ENCODE measurements at places on chromosomes 2 and 18.

- no peak for DNase-seq
These were observed 731.5 kb downstream of the LRP1B start for GRCh38 chr2:141399270-141399669.

DNA sequence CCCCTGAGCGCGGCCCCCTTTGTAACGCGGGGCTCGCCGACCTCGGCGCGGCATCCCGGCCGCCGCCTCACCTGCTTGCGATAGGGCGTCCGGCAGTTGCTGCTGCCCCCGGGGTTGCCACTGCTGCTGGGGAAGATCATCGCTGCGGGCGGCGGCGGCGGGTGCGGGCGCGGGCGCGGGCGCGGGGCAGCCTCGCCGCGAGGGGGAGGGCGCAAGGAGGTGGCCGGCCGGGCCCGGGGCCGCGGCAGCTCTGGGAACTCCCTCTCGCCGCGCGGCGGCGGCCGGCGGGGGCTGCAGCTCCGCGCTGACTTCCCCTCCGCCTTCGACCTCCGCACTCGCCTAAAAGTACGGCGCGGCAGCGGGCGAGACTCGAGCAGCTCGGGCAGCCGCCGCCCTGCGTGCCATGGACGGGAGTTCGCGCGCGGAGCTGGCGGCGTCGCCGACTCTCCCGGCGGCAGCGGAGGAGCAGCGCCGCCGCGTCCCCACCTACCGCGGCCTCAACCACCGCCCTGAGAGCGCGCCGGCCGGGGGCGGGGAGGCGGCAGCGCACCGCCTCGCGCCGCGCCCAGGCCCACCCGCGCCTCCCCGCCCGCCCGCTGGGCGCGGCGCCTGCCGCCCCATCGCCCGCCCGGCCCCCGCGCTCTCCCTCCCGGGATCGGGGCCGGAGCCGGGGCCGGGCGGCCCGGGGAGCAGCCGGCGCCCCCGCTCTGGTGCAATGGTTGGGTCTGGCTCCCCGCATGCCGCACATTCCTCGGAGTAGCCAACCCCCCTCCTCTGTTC lies 86.0 kb downstream of the RBMS1 start:
- DNase-seq, result peak; percentile 25

DNA sequence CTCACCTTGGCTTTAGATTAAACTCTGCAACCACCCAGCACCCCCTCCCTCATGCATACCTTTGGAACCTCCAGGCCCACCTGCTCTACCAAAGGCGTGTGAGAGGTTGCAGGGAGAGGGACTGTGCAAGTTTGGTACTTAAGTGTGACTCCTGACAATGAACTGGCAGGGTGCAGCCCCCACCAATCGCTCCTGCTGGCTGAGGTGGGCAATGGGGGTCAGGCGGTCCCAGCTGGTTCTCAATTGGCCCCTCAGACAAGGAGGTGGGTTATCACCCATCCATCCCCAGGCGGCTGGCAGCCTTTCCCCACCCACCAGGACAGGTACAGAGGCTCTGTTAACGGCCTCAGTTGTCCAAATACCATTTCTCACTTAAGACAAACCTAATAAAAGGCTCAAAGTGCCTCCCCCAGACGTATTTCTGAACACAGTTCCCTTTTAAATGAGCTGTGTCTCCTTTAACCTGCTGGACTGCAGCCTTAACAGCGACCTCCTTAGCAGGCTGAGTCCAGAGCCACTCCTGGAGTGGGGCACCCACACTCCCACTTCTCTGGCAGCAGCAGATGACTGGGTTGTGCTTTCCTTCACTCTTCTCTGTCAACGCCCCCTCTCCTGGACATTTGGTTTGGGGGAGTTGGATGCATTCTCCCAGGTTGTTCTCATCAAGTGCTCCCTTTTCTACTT lies 169.2 kb upstream of the SMAD2 start:
- DNase-seq, result no peak

GRCh38 chr18:2515908-2516625 lies 55.2 kb downstream of the METTL4 start:
- DNase-seq, result no peak

- DNase-seq, result no peak
These were observed 3.6 kb downstream of the ALPI start for GRCh38 chr2:232459419-232460035.

- DNase-seq, result peak; percentile 59
These were observed 35.5 kb upstream of the CTDP1 start for GRCh38 chr18:79644006-79644665.

GRCh38 chr2:150584081-150584480 lies 96.6 kb upstream of the RND3 start:
- no peak for DNase-seq

DNA sequence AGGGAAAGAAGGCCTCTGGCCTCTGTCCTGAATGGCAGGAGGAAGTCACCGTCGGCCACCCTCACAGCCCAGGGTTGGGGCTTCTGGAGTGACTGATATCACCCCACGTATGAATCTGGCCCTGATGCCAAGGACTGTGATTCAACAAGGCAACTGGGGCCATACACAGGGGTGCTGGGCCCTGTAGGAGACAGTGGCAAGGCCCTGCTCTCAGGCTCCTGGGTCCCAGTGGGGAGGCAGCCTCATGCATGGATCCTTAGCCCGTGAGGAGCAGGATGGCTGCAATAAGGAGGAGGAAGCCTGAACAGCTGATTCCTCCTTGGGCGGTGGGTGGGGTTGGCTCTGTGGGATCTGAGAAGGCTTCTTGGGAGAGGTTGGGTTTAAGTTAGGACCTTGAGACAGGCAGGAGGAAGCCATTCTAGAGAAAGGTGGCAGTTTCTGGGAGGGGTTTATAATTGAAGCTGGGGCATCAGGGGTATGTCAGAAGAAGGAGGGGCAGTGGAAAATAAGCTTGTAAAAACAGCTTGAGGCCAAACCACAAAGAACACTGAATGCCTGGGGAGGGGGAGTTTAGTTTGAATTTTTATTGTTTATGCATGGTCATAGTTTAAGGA lies 42.8 kb upstream of the LAPTM4A start:
- no peak for DNase-seq

- no peak for DNase-seq
These were observed 8.6 kb upstream of the YES1 start for GRCh38 chr18:820591-821165.

DNA sequence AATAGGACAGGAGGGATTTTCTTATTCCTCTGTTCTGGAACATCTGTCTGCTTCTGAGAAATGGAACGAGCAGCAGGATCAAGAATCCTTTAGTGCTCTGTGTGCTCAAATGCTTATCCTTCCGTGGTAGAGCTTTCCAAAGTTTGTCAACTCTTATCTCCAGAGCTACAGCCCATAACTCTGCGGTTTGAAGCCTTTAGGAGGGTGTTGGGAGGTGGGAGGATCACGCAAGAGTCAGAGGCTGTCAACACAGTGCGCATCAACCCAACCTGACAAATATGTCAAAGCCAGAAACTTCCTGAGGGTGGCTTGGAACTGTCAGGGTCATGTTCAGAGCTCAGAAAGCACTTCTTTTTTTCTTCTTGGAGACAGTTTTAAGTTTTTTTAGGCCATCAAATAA lies 95.9 kb downstream of the CRIM1 start:
- DNase-seq, result no peak

- no peak for DNase-seq
These were observed 128.4 kb downstream of the TTC27 start for GRCh38 chr2:32756074-32756727.

DNA sequence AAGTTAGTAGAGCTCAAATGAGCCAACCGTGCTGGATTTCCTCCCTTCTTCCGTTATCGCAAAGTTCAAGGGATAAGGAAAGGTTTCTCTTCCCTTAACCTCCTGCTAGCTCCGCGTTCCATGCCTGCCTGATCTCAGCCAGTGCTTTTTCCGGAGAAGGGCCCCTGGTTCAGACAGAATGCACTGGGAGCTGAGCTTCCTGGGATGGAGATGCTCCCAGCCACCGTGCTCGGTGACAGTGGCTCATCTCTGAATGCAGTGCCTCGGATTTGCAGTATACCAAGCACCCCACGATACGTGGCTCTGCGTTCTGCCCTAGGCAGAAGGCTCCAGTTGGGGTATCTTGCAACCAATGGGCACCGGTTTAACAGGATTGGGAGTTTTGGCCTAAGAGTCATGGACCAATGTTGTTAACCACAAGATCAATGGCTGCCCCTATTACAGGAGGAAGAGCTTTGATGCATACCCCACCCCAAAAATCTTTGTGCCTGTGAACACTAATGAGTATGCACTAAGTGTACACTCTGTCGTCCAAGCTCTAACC lies 876 bp downstream of the CNTNAP5 start:
- DNase-seq, result peak; percentile 9

- no peak for DNase-seq
These were observed 80.8 kb downstream of the TCF7L1 start for GRCh38 chr2:85213901-85214512.

DNA sequence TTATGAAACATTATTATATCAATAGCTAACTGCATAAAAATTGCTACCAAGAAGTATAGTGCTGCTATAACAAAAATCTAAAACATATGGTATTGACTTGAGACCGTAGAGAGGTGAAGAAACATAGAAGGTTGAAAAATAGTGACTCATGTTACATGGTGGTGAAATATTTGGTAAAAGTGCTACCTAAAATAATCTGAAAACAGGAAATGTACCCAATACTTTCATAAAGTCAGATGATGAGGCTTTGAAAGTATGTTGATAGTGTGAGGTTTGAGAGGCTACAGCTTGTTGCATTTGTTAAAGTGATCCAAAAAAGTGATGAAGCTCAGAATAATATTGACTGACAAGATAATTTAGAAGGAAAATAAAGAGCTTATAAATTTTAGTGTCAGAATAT lies 718.7 kb upstream of the SLC8A1 start:
- DNase-seq, result no peak

GRCh38 chr2:24628746-24629145 lies 137.7 kb downstream of the NCOA1 start:
- DNase-seq, result no peak

- no peak for DNase-seq
These were observed 139.0 kb downstream of the MBP start for GRCh38 chr18:76993573-76993972.

DNA sequence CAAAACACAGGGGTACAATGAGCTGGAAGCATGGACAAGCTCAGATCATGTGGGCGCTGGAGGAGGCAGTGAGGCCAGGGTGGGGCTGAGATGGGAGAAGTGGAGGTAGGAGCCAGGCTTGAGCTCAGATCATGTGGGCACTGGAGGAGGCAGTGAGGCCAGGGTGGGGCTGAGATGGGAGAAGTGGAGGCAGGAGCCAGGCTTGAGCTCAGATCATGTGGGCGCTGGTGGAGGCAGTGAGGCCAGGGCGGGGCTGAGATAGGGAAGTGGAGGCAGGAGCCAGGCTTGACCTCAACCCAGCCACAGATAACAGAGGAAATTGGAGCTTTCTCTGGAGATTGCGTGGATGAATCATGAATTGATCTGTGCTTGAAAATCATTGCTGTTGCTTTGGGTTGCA lies 48.3 kb upstream of the TMEM18 start:
- DNase-seq, result no peak

GRCh38 chr2:28210535-28210934 lies 182.1 kb upstream of the FOSL2 start:
- DNase-seq, result no peak

DNA sequence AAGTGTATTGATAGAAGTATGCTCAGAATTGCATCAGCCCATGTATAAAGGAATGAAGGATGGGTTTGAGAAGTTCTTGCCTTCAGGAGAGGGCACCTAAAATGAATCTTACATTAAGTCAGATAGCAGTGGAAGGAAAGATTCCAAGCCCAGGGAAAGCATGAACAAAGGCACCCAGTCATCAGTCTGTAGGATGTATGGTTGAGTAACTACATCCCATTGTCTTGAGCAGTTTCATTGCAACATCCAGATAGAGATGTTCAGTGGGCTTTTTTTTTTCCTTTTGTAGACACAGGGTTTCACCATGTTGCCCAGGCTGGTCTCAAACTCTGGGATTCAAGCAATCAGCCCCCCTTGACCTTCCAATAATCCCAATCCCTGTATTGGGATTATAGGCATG lies 80.7 kb downstream of the ARHGAP28 start:
- no peak for DNase-seq

- no peak for DNase-seq
These were observed 38.0 kb downstream of the G6PC2 start for GRCh38 chr2:168939061-168939460.

DNA sequence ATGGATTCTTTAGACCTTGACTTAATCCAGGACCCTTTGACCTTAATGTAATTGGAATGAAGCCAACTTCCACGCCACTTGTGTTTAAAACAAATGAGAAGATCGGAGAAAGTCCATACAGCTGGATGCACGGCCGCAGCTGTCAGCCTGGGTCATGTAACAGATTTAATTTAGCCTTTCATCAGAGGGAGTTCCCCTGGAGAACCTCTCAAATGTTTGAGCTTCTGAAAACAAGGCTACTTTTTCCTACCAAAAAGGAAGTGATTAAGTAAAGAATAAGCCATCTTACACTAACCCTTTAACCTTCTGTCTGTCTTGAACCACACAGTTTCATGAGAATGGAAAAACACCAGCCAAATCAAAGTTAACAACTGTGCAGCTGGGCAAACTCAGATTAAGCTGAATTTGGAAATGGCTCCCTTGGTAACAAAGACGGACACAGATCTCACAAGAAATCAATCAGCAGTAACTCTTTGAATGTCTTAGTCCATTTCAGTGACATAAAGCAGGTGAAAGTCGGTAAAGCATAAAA lies 103.6 kb downstream of the DOCK10 start:
- no peak for DNase-seq

DNA sequence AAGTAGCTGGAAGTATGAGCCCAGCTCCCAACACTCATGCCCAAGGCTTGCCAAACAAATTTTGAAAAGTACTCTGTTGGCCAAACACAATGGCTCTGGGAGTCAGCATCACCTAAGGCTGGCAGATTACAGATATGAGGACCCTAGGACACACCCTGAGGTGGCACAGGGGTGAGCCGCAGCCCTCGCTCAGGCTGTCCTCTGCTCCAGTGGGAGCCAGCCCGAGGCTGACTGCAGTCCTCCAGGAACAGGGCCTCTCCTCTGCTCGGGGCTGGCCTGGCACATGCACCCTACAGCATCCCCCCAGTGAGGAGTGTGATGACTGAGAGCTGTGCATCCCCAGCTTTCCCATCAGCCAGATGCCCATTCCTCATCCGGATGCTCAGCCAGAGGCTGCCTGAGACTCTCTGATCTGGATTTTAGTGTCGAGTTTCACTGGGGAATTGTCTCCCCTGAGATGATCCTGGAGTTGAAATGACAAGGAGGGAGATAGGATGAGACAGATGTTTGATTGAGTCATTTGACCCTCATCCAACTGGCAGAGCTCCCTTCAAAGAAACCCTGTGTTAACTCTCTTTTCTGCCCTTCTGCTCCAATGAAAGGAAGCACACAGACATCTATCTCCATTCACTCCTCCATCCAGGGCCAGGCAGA lies 269.3 kb upstream of the NCKAP5 start:
- DNase-seq, result no peak

- DNase-seq, result no peak
These were observed 1.5 kb downstream of the ODC1 start for GRCh38 chr2:10446631-10447030.

GRCh38 chr2:13006829-13007717 lies 290.3 kb downstream of the TRIB2 start:
- DNase-seq, result peak; percentile 60

- DNase-seq, result no peak
These were observed 81.2 kb downstream of the ADD2 start for GRCh38 chr2:70686577-70687460.

- no peak for DNase-seq
These were observed 664 bp downstream of the CCT4 start for GRCh38 chr2:61887717-61888266.

All from NCI-H748 treated with DMSO at 0.1 percent for 48 hours (cell line).